ENCODE measurements at places on chromosomes 6 and 20.

GRCh38 chr6:162730502-162730901 is 2.7 kb downstream of the PACRG start:
- DNase-seq = no peak

- DNase-seq = no peak
Observed at GRCh38 chr6:147033267-147033666, 170.9 kb upstream of the STXBP5 start.

- no peak for DNase-seq
Observed at GRCh38 chr6:97110626-97111025, 172.4 kb downstream of the MMS22L start.

GRCh38 chr20:4330011-4330410 is 314.7 kb upstream of the RNF24 start:
- DNase-seq = no peak

DNA sequence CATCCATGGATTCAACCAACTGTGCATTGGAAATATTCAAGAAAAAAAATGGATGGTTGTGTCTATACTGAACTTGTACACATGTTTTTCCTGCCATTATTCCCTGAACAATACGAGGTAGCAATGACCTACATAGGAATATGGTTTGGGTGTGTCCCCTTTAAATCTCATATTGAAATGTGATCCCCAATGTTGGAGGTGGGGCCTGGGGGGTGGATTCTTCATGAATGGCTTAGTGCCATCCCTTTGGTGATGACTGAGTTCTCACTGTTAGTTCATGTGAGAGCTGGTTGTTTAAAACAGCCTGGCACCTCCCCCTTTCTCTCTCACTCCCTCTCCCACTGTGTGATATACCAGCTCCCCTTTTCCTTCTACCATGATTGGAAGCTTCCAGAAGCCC is 139.8 kb upstream of the BACH2 start:
- no peak for DNase-seq

GRCh38 chr20:45765307-45765875 is 26.3 kb downstream of the WFDC3 start:
- no peak for DNase-seq

DNA sequence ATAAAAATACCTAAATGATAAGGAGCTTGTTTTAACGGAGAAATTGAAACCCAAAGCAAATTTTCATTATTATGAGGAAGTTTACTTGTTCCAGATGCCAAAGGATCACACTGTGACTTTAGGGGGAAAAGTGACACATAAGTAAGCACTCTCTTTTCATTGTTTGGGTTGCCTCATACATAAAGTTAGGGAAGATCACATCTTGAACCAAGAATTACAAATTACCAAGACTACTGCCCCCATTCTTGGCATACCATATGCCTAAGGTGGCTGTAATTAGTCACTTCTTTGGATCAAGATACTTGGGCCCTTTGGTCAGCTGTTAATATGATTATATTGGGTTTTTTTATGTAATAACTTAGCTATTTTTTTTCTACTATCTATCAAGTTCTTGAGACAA is 269.0 kb downstream of the COL12A1 start:
- no peak for DNase-seq

- no peak for DNase-seq
Observed at GRCh38 chr6:47152666-47153403, 110.7 kb upstream of the ADGRF1 start.

GRCh38 chr20:24657878-24658620 is 188.6 kb downstream of the SYNDIG1 start:
- DNase-seq = no peak

DNA sequence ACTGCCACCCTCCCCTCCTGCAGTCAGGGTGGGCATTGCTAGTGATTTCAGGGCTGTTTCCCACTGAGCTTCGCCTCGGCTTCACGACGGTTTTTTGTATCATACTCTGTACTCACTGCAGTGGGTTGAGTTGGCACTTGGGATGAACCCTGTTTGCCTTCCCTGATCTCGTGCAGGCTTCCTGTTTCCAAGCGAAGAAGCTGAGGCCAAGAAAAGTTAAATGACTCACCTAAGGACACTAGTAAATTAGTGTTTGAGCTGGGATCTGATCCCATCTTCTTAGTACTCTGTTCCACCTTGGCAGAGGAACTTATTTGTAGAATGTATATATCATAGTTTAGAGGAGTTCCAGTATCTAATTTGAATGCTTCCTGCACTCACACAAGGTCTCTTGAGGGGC is 50.3 kb upstream of the VSTM2L start:
- no peak for DNase-seq

GRCh38 chr6:35710241-35710847 is 21.6 kb upstream of the FKBP5 start:
- no peak for DNase-seq
